NCI-H1930 (cell line): ENCODE measurements at places on chromosomes 5 and 9.

- no peak for DNase-seq
Measured at GRCh38 chr9:34562135-34562745, 27.3 kb downstream of the CNTFR start.

GRCh38 chr5:88193896-88194295 lies 74.7 kb downstream of the TMEM161B start:
- no peak for DNase-seq

GRCh38 chr9:111872886-111873285 lies 23.7 kb upstream of the UGCG start:
- DNase-seq: no peak

GRCh38 chr5:176167800-176168199 lies 70.4 kb upstream of the SIMC1 start:
- no peak for DNase-seq
